ENCODE measurements at places on chromosomes 6 and 20.

DNA sequence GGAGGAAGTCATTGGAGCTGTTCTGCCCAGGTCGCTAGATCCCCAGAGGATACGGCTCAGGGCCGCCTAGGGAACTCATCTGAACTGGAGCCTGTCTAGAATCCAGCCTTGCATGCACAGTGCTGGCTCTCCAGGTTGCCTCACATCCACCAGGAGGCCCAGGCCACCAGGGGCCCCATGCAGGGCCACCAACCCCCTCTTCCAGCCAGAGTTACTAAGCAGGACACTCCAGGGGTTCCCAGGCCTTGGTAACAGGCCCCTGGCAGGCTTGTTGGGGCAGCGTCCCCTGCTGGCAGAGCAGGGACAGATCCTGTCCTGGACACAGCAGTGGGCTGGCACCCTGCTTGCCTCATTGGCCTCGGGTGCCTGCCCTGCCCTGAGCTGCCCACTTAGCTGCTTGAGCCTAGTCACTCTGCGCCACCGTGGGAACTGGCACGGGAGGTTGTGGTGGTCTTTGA, 35.3 kb downstream of the EFCAB8 start:
- DNase-seq, result peak; percentile 7

DNA sequence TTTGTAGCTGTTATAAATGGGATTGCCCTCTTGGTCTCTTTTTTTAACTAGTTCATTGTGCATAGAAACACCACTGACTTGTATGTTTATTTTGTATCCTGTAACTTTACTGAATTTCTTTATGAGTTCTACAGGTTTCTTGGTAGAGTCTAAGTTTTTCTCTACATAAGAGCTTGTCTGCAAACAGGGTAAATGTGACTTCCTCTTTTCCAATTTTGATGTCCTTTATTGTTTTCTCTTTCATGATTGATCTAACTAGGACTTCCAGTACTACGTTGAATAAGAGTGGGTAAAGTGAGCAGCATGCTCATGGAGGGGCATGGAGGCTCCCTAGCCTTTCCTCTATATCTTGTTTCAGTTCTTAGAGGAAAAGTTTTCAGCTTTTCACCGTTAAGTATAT, 3.0 kb upstream of the WFDC10A start:
- DNase-seq, result no peak

DNA sequence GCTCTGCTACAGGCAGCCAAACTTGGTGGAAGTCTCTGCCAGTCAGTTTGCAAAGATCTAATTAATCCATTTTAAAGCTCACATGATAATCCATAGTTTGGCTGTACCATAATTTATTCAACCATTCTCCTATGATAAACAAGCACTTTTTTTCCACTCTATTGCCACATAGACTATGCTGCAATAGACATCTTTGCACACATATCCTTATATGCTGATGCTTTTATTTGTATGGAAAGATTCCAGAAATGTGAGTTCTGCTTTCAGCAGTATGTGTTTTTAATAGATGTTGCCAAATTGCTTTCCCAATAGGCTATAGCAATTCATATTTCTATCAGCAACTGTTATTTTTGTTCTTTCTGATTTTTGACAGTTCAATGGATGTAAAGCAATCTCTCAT, 628.0 kb downstream of the KIF16B start:
- DNase-seq, result no peak

- peak; percentile 61 for DNase-seq
These were observed at the start of gene PLEKHG1 for GRCh38 chr6:150599199-150600009. Gene PLEKHG1 (plus strand): TSS chr6:150599885. CDS start chr6:150733682, 133,797 bp downstream.

DNA sequence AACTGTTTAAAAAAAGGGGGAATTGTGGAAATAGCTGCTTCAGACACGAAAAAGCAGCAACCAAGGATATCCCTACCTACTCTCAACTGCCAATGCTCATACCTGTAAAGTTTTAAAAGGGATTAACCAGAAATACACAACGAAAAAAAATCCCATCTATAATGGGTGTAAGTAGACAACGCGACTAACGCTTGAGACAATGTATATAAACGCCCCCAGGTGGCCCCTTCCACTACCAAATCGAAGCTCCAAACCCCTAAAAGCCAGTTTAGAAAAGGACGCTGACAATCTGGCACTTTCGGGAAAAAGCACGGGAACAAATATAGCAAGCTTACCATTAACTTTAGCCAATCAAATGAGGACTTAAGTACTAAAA, 94.5 kb upstream of the BTN3A2 start:
- DNase-seq, result no peak

DNA sequence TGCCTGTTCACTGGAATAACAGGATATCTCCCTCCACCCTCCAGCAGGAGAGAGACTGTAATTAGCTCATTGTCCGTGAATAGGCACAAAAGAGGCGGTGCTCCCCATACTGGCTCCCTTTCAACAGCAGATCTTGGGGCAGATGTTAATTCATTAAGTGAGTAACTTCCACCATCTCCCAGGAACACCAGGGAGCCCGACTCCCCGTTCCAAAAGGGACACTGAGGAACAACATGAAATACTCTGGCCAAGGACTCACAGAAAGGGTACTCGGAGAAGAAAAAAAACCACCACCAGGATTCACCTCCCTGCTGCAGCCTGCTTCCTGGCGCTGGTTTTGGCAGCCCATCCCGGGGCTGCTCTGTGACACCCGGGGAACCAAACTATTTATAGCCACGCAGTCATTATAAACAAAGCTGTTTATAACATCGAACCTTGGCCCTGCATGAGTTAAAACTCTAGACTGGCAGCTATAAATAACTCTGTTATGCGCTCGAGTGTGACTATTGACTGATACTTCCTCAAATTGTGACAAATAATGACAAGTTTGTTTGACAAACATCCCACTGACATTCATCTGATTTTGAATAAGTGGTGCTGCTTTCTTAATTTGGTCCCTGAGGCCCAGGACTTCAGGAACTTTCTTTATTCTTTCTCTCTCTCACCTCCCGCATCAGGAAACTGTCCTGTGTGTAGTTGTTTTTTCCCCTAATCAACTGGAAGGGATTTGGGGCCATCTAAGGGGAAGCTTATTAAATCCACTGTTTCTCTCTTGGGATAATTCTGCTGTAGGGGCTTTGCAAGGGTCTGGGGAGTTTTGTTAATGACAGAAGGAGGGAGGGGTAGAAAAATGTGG, 521.6 kb downstream of the CD83 start:
- DNase-seq, result peak; percentile 34

DNA sequence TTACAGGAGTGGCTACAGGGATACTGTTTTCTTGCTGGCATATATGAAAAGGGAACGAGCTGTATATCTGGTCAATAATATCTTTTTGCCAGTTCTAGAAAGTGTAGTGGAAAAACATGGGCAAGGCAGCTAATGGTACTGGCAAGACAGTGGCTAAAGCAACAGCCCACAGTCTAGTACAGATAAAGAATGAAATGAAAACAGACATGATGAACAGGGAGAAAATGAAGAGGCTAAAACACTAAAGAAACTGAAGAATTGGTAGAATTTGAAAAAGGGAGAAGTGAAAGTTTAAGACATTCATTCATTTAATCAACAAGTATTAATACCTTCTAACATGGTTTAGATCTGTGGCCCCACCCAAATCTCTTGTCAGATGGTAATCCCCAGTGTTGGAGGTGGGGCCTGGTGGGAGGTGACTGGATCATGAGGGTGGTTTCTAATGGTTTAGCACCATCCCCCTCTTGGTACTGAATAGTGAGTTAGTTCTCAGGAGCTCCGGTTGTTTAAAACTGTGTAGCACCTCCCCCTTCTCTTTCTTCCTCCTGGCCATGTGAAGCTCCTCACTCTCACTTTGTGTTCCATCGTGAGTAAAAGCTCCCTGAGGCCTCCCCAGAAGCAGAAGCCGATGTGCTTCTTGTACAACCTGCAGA, 18.1 kb downstream of the FAM184A start:
- DNase-seq, result no peak

DNA sequence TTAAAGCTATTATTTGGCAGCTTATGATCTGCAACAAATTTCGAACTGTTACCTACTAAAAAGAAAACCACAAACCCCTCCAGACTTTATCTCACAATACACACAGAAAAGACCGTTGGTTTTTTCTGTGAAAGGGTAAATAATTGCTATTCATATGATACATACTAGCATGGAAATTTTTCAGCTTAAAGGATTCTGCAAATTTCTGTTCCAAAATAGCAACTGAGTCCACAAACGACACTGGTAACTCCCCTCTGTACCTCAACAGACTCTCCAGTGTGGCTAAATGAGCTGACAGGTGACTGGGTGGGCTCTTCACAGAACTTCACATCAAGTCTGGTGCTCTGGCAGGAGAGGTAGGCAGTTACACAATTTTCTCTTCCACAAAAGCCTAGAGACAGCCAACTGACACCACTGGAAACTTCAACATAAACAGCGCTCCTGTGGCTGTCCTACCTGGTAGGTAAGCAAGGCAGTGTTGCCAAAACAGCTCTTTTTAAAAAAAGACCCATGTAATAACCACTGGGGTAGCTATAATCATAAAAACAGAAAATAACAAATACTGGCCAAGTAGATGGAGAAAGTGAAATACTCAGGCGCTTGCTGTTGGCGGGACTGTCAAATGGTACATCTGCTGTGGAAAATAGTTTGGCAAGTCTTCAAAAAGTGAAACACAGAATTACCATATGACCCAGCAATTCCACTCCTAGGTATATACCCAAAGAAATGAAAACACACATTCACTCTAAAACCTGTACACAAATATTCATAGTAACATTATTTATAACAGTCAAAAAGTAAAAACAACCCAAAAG, 37.8 kb downstream of the ELOVL5 start:
- no peak for DNase-seq

GRCh38 chr20:16337707-16338106, 235.5 kb downstream of the KIF16B start:
- no peak for DNase-seq

GRCh38 chr20:36085686-36086267, 68.8 kb upstream of the EPB41L1 start:
- DNase-seq, result peak; percentile 53

- peak; percentile 73 for DNase-seq
These were observed 14.3 kb upstream of the SPAG4 start for GRCh38 chr20:35600993-35601973.

- DNase-seq, result no peak
These were observed 113.2 kb downstream of the PRDM1 start for GRCh38 chr6:106199331-106199730.

DNA sequence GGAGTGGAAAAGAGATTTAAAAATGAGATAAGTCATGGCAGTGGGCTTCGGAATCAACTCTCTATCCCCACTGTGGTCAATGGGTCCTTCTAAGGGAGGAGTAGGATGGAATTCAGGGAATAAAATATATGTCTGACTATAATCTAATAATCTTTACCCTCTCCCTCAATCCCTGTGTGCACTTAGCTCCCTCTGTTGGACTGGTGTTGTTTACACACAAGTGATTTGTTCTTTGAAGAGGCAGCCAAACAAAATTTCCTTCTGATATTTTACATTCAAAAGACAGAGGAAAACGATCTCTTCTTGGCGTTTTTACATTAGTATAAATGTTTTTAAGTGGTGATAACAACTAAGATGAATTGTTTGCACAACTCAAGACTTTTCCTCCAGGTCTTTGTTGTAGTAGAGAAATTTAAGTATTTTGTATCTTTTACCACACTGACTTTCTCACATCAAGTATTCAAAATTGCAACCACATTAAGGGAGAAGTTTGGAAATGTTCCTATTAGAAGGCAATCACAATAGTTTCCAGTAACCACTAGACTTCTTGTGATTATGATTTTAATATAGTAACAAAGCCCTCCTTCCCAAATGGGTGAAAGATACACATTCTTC, 317.8 kb downstream of the CENPW start:
- peak; percentile 37 for DNase-seq

- DNase-seq, result no peak
These were observed 152.0 kb upstream of the SGK1 start for GRCh38 chr6:134469702-134470456.

GRCh38 chr6:7261032-7261841, 51.8 kb downstream of the SSR1 start:
- DNase-seq, result peak; percentile 88

- no peak for DNase-seq
These were observed 148.3 kb upstream of the STXBP5 start for GRCh38 chr6:147055821-147056392.

GRCh38 chr6:143485967-143486366, 25.6 kb downstream of the FUCA2 start:
- no peak for DNase-seq

- peak; percentile 50 for DNase-seq
These were observed 28.7 kb downstream of the PXDC1 start for GRCh38 chr6:3722785-3723184.

DNA sequence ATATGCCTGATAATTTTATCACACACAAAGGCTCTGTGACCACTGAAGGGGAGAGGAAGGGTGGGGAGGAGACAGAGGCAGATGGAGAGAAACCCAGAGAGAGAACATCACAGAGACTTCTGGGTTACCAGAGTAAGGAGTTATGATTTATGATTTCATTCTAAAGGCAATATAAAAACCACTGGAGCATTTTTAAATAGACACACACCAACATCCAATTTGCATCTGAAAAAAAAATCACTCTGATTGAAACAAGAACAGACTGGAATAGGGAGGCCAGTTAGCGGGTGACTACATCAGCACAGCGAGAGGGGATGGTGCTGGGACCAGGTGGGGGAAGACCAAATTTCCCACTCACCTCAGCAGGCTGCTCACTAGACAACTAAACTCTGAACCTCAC, 104.8 kb downstream of the AGPAT4 start:
- DNase-seq, result peak; percentile 4

DNA sequence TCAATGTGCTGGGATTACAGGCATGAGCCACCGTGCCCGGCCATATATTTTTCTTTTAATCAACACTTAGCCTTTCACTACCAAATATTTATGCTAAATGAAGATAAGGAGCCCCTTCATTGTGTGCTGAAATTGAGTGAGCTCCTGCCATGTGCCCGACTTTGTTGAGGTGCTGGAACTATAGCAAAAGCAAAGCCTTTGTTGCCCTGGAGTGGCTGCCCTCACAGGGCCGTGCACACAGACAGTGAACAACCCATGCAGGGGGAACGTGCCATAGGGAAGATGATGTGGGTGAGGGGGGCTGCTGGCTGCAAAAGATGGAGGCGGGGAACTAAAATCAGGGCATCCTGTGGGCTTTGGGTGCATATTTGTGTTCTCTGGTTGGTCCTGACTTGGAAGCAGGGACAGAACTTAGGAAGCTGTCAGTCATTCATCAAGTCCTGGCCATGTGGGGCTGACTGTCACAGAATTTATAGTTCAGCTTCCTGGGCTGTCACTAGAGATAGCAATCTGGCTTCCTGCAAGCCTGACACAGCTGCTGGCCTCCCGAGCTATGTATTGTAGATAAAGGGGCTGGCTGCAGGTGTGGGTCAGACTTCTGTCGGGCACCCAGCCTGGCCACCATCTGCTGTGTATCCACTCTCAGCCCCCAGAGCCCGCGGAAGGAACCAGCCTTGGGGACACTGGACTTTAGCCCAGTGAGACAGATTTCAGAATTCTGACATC, 56.8 kb upstream of the MPC1 start:
- no peak for DNase-seq

- DNase-seq, result peak; percentile 64
These were observed 158.3 kb downstream of the OPRM1 start for GRCh38 chr6:154197196-154197860.

DNA sequence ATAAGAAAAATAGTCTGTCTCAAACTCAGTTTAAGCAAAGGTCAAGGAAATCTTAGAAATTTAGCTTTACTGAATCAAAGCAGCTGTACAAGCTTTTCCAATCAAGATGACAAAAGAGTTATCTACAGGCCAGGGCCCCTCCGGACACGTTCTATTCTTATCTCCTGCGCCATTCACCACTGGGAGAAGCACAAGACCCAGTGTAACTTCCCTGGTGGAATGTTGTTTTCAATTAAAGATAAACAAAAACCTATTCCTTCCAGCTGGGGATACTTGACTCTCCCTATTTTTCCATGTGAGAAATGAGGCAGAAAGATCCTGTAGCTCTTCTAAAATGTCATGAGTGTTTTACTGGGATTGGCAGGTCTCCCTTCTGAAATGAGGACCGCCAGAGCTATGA, 123.3 kb downstream of the TBX18 start:
- DNase-seq, result no peak

Data from fibroblast of skin of back (primary cell).